Suppressor macrophage treated with lipopolysaccharide for 1 hour (primary cell): ENCODE measurements at places on chromosomes 12 and 14.

- no peak for DNase-seq
Measured at GRCh38 chr14:80638620-80639515, 302.7 kb downstream of the CEP128 start.

- no peak for DNase-seq
Measured at GRCh38 chr14:84783511-84783910, 746.4 kb upstream of the FLRT2 start.

GRCh38 chr14:59086241-59086882 lies 102.1 kb upstream of the DAAM1 start:
- no peak for DNase-seq

- DNase-seq = no peak
Measured at GRCh38 chr12:22467190-22467589, 77.2 kb downstream of the C2CD5 start.

DNA sequence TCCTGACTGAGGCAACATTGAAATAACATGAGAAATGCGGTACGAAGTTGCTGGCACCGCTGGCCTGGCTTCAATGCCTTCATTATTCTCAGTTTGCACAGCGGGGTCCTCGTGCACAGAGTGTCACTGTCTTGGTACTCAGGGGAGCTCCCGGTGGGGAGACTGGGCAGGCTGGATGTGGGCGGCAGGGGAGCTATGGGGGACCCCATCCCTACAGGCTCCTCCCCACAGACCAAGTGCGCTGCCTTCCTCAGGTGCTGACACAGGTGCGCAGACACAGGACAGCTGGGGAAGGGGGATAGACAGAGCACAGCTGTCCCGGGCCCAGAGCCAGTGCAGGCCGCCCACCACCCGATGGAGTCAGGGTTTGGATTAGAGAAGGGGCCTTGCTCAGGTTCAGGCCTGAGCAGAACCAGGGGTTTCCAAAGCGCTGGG lies 270.1 kb downstream of the ADGRD1 start:
- DNase-seq = no peak

DNA sequence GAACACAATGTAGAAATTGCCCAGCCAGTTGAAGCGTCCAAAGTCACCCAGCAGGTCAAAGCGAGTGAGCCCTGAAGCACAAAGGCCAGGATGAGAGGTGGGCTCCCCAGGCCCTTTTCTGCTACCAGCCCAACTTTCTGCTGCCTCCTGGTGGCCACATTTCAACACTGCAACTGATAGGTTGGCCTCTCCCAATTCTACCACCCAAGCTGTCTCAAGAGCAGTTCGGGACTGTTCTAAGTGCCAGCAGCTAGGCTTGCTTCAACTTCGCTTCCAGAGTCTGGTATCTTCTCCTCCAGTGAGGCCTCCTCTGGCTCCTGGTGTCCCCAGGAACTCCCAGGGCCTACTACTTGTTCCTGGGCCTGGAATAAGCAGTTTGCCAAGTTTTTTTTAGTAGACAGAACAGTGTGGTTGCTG lies 3.4 kb upstream of the DHH start:
- DNase-seq = peak; percentile 68

DNA sequence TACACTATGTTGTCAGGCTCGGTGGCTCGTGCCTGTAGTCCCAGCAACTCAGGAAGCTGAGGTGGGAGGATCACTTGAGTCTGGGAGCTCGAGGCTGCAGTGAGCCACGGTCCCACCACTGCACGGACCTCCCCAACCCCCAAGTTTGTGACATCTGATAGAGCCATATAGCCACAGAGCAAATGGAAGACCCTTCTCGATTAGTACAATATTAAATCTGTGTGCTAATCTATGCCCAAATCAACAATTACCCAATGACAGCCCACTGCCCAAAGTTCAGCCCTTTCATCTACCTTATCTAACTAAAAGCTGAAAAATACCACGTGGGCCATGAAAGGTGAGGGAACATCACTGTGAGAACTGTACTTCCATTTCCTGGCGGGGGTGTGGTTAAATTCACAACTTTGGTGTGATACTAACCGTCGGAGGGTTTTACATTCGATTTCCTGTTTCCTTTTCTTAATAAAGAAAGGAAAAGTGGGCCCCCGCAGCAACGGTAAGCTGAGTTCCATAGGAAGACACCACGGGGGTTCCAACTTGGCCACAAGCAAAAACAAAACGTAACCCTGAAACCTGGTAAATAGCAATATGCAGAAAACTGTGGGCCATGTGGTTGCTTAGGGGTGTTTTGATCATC lies 31.2 kb upstream of the FOS start:
- peak; percentile 38 for DNase-seq

GRCh38 chr14:49893309-49894213 lies 679 bp downstream of the ARF6 start:
- DNase-seq = peak; percentile 93

DNA sequence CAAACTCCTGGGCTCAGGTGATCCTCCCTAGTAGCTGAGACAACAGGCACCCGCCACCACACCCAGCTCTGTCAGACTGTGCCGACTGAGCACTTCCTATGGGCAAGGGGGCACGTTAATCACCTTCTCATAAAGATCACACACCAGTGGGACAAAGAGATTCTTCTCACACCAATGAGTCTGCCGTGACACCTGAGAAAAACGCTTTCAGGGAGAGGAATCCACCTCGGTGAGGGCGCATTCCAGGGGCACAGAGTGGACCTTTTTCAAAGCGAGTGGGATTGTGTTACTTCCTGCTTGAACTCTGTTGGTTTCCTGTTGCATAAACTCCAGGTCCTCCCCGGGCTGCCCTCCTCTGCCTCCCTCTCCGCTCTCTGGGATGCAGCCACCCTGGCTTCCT lies 17.5 kb upstream of the SCARB1 start:
- peak; percentile 56 for DNase-seq

- DNase-seq = no peak
Measured at GRCh38 chr12:1044199-1044598, 53.2 kb downstream of the ERC1 start.

DNA sequence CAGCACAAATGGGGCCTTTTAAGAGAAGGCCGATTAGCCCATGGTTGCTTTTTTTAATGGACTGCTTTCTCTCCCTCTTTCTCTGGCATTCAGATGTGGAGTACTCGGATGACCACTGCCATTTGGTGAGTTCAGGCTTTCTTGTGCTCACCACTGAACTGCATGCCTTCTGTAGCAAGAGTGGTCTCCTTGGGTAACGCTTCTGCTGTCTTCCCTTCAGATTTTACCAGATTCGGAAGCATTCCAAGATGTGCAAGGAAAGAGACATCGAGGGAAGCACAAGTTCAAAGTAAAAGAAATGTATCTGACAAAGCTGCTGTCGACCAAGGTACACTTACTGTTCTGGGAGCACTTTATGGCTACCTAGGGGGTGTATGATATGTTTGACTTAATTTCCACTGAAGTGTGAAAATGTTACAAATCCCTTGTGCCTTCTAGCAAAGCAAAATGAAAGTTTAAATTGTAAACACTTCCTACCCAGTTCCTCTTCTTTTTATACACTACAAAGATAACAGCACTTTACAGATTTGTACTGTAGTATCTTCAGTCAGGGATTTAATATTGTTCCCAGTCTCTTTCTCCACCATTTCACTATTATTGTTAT lies 148.8 kb downstream of the PLXNC1 start:
- no peak for DNase-seq

DNA sequence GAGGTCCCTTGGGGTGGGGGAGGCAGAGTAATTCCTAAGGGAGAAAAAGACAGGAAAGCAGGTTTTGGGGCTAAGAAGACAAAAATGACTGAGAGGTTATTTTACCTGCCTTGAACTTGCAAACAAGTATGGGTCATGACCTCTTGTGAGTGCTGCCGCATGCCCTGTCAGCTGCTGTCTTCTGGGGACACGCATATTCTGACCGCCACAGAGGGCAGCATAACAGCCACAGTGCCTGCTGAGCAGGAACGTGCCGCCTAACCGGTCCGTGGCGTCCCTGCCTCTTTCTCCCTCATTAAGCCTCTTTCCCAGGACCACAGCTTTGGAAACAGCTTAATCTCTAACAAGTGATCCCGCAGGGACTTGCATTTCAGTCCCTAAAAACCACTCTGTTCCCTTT lies 51.3 kb upstream of the KCNA1 start:
- no peak for DNase-seq

- DNase-seq = peak; percentile 92
Measured at GRCh38 chr14:31476131-31476866, 11.5 kb downstream of the GPR33 start.

- no peak for DNase-seq
Measured at GRCh38 chr14:44620121-44621019, 113.3 kb upstream of the FSCB start.

GRCh38 chr14:90336985-90337384 lies 5.2 kb upstream of the NRDE2 start:
- no peak for DNase-seq

GRCh38 chr12:85448548-85449139 lies 168.6 kb downstream of the ALX1 start:
- DNase-seq = peak; percentile 19

DNA sequence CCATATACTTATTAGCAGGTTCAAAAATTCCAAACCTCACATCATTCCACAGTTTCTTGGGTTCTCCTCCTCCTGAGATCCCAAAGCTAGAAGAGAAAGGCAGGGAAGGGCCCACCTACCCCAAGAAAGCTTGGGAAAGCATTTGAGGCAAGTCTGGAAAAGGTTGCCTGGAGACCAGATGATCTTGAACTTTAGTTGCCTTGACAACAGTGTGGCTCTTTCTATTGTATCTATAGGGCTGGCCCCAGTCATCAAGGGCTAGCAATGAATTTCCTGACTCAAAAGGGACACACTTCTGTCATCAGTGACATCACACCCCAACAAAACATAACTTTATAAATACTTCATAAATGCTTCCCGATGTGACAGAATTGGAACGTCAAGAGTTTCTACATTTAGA lies 40.0 kb downstream of the ZFYVE1 start:
- DNase-seq = no peak

- no peak for DNase-seq
Measured at GRCh38 chr12:110373025-110373424, 30.5 kb downstream of the ANAPC7 start.

DNA sequence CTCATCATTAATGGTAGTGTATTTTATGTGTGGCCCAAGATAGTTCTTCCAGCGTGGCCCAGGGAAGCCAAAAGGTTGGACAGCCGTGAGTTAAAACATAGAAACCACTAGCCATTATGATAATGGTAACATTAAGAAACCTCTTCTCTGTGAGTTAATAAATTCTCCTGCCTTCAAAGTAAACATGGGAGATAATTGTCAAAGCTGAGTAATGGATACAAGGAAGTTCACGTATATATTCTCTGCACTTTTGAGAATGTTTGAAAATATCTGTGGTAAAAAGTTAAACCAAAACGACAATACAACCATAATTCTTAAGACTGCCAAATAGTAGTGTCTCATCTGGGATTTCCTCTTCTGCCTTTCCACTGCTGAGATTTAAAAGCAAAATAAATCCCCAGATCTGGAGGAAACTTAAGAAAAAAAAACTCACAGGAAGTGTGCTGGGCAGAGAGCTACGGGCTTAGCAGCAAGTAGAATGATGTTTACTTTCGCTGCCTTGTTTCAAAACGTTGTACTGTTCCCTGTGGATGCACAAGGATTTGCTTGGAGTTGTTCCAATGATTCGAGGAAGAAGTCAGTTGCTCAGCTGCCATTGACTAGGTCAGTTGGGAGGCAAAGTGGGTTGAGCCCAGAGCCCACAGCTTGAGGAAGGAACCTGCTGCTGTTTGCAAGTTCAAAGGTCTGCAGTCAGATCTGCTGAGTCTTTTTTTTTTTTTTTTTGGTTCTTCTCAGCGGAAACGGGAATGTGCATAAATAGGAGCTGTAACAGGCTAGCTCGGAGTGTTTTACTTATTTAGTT lies 1.7 kb downstream of the TPCN1 start:
- peak; percentile 60 for DNase-seq

GRCh38 chr12:97748298-97748697 lies 285.7 kb downstream of the RMST start:
- DNase-seq = no peak

DNA sequence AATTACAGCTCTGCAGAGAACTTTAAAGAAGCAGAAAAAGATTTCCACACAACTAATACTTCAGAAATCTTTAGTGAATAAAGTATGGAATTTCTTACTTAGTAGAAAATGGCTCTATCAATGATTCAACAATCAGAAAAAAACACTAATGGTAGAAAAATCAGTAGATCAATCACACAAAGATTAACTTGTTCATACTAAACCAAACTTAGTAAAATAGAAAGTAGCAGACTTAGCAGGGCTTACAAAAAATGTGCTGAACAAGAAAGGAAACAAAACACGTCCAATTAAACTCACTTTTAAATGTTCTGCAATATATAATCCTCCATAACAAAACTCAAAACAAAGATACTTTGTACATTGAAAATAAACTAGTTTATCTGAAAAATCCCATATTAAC lies 38.9 kb downstream of the CEP128 start:
- DNase-seq = no peak
